ENCODE measurements at places on chromosomes 12 and 14. TPM values are rescaled to one million over a fixed set of nuclear protein-coding genes. Genes with fewer than 3 reads are reported as not detected.

GRCh38 chr12:73677520-73678291, 859.9 kb upstream of the ATXN7L3B start:
- no peak for DNase-seq

- no peak for DNase-seq
These were observed 139.3 kb downstream of the ADGRD1 start for GRCh38 chr12:131092901-131093603.

DNA sequence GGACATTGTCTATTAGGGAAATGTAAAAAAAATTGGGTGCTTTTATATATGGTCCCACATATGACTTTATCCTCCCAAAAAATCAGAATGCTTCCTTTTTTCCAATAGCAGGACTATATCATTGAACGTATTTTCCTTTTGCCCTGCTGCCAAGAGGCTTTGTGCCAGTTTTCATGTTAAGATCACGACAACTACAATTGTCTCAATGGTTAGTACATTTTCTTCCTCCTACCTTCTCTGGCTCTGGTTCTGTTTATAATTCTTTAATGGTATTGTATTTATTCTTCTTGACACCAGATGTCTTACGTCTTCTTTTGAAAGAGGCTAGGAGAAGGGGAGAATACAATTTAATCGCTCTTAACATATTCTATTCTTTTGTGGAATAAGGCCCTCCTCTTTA, 106.9 kb downstream of the ANO6 start:
- no peak for DNase-seq

DNA sequence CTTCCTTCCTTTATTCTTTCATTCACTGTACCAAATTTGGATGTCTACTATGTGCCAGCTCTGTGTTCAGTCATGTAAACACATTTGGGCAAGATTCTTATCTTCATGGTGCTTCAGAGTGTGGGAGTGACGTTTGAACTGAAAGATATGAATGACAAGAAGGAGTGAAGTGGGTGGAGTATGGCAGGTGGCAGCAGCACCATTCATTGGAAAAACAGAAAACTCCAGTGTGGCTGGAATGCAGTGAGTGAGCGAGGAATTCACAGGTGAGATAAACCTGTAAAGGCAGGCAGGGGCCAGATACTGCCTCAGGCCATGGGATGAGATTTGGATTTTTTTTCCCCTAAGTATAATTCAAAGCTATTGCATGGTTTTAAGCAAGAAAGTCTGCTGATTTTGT, 140.7 kb upstream of the CCDC198 start:
- no peak for DNase-seq

DNA sequence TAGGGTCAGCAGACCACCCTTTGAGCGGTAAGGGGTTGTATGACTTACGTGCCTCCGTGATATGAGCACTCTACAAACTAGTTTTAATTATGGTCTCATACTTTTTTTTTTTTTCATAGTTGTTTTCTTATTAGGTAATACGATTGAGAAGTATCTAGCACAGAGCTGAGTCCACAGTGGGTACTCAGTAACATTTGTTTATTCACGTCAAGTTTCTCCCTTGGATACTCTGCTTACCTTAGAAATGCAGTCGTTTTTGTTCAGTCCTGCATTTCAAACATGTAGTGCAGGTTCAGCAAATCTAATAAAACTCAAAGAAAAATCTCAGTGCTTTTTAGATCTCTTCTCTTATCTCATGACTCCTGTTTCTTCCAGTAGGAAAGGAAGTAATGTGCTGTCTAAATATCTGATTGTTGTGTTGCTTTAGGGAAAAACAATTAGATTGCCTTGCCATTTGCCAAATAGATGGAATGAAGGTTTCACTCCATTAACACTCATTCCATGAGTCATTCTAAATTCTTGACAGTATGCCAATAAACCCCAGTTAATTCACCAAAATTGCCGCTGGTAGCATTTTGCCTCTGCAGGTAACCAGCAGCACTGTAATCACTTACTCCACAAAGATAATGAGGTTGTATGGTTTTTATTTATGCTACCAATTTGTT, 118.9 kb downstream of the PTCSC3 start:
- no peak for DNase-seq

DNA sequence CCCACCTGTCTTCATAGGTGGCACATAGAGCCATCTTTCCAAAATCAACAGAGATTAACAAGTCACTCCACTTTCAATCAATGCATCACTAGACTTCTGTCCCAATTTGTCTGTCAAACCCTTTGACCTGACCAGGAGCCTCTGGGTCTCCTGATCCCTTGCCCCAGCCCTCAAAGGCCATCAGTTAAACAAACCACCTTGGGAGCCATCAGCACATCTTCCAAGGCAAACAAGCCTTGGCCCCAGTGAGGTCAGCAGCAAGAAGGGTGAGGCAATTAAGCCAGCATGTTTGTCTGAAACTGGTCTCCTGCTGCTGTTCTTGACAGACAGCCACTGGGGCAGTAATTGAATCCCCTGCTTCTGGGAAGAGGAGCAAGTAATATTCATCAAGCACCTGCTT, 742.8 kb upstream of the TBX3 start:
- no peak for DNase-seq

DNA sequence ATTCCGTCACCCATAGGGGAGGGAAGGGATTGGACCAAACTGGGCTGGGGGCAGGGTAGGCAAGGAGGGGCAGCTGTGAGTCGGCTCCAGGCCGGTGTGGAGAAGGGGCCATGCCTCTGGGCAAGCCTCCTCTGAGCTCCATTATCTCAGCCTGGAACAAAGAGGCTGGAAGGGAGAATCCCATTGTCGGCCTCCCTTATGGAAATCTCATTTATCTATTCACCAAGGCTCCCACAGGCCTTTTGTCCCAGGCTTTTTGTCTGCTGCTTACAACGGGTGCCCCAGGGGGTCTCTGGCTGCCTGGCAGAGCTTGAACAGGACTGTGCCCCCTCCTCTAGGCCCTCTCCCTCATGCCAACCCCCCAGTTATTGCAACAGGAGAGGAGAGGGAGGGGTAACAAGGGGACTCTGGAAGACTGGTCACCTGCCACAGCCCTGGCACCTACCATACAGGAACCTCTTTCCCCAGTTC, 19.5 kb downstream of the FIGNL2 start:
- no peak for DNase-seq

- no peak for DNase-seq
These were observed 10.1 kb downstream of the PTGDR start for GRCh38 chr14:52277552-52277951.

DNA sequence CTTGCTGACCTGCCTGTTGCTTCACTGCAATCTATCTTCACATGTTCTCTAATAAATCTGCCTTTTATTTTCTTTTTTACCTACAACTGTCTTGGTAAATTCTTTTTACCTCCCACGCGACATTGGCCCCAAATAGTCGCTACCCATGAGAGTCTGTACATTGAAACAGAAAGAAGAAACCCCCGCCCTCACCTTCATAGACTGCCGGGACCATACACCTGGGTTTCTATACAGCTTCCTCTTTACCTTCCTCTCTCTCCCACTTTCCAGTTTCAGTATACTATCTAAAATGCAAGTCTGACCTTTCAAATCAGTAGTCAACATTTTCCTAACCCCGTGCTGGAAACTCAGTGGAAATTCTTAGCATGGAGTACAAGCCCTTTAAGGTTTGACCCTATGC, 4.8 kb downstream of the SLC8A3 start:
- DNase-seq = no peak

- no peak for DNase-seq
These were observed 134.6 kb upstream of the FBXO33 start for GRCh38 chr14:39566795-39567194.

DNA sequence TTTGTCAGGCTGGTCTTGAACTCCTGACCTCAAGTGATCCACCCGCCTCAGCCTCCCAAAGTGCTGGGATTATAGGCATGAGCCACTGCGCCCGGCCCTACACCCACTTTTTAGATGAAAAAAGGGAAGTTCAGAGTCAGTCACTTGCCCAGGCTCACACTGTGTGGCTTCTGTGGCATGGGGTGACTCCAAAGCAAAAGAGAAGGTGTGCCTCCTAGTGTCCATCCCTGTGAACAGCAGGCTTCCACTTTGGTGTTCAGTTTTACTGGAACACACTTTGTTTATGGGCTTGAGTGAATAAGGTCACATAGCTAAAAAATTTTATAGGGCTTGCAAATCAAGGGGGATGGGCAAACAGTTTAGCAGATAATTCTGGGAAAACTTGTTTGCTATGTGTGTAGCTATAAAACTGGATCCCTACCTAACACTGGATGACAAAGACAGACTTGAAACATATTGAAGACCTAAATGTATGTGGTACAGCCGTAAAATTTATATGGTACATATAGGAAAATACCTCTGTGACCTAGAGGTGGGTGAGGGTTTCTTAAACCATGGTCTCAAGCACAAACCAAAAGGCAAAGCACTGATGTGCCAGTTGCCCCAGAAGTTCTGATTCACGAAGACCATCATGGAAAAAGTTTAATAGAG, 54.9 kb downstream of the EID3 start:
- peak; percentile 54 for DNase-seq

- no peak for DNase-seq
These were observed 6.5 kb downstream of the HOXC12 start for GRCh38 chr12:53961025-53961761.

GRCh38 chr12:111384596-111384995, 15.7 kb upstream of the PHETA1 start:
- no peak for DNase-seq

GRCh38 chr14:42090122-42090521, 483.4 kb downstream of the LRFN5 start:
- DNase-seq = no peak

- DNase-seq = no peak
These were observed 3.0 kb downstream of the SELPLG start for GRCh38 chr12:108630481-108631207.

DNA sequence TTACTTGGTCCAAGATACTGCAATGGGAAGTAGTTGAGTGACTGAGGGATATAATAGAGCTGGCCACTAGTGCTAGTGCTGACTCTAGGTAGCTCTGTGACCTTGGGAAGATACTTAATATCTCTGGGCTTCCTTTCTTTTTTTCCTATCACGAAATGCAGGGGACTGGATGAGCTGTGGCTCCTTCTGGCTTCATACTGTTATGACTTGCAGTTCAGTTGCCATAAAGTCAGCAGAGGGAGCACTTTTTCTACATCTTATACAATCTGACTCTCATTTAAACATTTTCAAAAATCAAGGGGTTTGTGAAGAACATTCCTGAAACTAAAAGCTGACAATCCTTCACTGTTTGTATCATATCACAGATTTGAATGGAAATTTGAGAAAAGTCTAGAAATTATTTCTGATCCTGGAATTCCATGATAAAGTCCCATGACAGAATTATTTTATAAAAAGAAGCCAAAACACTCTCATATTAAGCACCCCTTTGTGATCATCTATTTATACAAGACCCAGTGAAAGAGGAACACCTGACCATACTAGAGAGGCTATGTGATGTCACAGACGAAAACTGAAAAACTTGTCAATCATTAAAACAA, 5.3 kb downstream of the BHLHE41 start:
- DNase-seq = no peak

DNA sequence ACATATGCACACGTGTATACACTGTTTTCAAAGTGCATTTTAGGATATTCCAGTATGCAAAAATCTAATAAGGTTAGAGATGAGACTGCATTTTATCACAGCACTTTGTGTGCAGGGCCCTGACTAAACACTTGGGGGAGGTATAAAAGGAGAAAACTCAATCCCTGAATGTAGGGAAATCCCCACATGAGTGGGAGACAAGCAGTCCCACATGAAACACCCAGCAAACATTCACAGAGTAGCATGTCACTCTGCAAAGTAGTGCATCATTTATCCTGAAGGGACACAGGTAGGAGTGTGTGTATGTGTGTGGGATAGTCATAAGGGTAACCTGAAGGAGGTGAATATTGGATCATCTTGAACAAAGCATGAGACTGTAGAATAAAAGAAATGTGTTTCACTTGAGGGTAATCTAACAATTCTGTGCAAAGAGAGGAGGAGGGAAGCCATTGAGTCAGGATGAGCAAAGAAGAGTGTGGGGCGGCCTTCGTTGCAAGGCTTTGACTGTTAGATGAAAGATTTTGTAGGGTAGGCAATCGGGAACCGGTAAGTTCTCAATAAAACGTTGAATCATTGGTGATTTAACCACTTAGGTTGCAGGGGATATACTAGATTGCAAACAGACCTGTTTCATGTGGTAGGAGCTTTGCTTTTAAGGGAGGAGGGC, 2.9 kb downstream of the PRPF40B start:
- no peak for DNase-seq

DNA sequence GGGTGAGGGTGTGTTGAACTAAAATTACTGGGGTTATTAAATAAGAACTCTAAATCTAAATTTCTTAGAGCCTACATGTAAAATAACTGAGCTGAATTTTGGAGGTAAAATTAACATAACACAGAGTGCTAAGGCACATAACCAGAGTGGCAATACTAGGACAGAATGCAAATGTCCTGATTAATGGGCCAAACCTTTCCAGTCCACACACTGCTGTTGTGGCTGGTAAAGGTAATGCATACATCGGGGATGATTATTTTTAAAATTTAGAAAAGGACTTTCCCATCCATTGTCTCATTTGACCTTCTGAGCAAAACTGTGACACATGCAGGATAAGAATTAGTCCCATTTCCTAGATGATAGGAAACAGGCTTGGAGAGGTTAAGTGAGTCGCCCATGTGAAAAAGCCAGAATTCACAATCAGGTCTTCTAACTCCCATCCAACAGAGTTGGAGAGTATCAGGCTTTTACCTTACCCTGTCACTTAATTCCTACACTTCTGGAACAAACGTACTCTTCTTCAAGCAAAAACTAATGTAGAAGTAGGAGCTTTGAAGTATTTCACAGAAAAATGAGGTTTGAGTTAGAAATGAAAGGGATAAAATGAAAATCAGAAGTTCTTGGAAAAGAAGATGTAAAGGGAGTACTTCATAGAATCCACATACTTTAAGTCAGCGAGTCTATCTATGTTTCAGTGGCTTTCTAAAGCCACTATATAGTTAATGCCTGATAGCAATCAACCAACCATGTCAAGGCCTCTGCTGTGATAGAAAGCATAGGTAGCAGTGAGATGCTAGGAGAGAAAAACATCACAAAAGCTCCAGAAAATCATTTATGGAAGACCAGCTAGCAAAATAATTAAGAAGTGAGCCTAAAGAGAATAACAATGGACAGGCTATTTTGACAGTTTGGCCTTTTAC, 334.9 kb upstream of the DIO2 start:
- no peak for DNase-seq

Gene KRT77
- total RNA-seq = not detected

Gene NFE2
- total RNA-seq = 0.28 TPM

Gene KLRK1
- total RNA-seq = 0.39 TPM

Gene GPR84
- total RNA-seq = 0.71 TPM

Gene CLEC6A
- total RNA-seq = not detected

Gene TCHP
- total RNA-seq = 13.5 TPM

Gene ZNF605
- total RNA-seq = 17.4 TPM

Gene TESPA1
- 1.1 TPM for total RNA-seq

Gene AJUBA
- 6.9 TPM for total RNA-seq

Gene GPR137C
- total RNA-seq = 0.77 TPM

Gene KRT74
- total RNA-seq = 0.47 TPM

Gene SYCP3
- total RNA-seq = 0.18 TPM

Gene PLA2G1B
- total RNA-seq = not detected

Gene IFNG-AS1
- total RNA-seq = 0.80 TPM

Gene OR6C76
- not detected for total RNA-seq

Gene SAMD15
- not detected for total RNA-seq

Gene IGF1
- total RNA-seq = 6.1 TPM

Data from right cardiac atrium (tissue), 5 donors.